AG10803 (cell line): ENCODE measurements at places on chromosomes 7 and 10.

GRCh38 chr10:67519434-67519833 lies 176.6 kb downstream of the CTNNA3 start:
- DNase-seq = no peak

- no peak for DNase-seq
These were observed 194.3 kb downstream of the GRID1 start for GRCh38 chr10:86172301-86172700.

DNA sequence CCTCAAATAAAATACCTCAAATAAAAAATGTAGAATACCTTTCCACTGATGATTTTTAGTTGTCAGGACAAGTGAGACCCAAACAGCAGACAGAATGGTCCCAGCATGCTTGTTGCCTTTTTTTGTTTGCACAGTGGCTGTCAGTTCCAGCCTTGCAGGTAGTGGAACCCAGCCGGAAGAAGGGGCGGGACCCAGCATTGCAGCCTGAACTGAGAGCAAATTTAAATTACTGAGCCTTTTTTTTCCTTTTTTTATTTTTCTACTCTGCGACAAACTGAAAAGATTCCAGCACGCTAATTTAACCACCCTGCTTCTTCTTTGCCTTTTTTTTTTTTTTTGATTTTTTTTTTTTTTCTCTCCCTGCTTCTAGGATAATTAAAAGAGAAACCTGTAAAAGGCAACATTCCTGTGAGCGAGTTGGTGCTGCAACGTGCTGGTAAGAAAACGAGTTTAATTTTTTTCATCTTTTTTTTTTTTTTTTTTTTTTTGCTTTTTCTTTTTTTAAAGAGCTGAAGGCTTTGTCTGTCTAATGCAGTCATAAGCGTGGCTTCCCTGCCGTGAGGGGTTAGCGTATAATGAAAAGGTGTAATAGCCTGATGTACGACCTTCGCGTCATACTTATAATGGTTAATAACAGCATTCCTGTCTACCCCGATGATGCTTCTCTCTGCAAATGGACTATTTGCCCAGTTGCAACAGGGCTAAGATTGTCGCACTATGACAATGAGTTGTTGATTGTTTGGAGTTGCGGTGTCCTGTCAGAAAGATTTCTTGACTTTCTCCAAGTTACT lies 555.3 kb upstream of the CELF2 start:
- no peak for DNase-seq

GRCh38 chr7:48938539-48939295 lies 14.4 kb downstream of the CDC14C start:
- peak; percentile 74 for DNase-seq

GRCh38 chr7:141671705-141672496 lies 30.1 kb downstream of the DENND11 start:
- DNase-seq = no peak

- DNase-seq = no peak
These were observed 44.9 kb upstream of the CNPY1 start for GRCh38 chr7:155591055-155591775.

DNA sequence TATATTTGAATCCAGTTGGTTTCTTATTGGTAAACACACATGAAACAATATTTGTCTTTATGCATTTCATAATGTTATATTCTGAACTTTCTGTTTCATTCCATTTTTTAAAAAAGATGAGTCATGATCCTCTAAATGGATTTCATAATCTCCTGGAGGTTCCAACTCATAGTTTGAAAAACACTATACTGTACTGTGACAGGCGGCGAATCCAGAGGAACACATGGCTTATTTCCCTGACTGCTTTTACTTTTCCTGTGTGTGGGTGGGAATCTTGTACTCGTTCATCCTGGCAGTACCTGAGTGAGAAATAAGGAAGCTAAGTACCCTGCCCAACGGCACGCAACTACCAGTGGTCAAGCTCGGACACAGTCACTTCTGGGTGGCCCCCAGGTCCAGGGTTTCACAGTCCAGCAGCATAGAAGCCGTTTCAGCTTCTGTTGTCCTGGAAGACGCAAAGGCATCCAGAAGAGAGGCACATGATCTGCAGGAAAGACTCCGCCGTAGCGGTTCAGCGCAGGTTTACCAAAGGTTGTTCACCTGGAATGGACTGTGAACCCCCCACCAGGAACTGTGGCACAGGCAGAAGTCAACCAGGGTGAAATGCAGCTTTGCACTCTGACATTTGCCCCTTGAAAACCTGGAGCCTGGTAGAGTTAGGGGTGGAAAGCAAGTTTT lies 117.7 kb downstream of the CCNY start:
- peak; percentile 54 for DNase-seq

- DNase-seq = peak; percentile 25
These were observed 60.4 kb downstream of the INPP5F start for GRCh38 chr10:119786117-119786769.

DNA sequence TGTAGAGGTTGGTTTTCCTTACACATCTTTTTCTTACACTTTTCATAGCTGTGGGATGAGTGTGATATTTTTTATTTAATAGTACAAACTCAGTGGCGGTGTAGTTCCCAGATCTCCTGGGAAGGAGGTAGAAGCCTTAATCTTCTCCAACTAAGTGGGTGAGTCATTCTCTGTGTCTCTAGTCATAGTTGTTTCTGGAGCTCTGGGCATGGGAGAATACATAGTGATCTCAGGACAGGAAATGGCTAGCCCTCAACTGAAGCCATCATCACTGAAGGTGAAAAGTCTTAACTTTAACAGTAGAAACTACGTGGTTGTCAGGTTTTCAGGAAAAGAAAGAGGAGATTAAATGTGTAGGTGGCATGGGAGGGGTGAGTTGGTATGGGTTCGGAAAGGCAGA lies 319.4 kb upstream of the FZD8 start:
- DNase-seq = peak; percentile 36

DNA sequence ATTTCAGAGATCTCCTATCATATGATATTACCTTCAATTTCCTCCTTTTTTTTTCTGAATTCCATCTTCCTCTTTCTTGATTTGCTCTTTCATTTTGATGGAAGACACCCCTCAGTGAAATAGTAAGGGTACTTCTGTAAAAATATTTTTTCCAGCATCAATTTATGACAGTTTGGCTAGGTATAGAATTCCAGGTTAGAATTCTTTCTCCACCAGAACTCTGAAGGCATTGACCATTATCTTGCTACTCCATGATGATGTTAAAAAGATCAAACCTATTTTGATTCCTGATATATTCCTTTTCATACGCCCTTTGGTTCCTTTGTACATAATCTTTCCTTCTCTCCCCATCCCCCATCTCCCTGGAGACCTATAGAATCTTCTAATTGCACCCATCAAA lies 48.4 kb downstream of the MTPAP start:
- DNase-seq = no peak

DNA sequence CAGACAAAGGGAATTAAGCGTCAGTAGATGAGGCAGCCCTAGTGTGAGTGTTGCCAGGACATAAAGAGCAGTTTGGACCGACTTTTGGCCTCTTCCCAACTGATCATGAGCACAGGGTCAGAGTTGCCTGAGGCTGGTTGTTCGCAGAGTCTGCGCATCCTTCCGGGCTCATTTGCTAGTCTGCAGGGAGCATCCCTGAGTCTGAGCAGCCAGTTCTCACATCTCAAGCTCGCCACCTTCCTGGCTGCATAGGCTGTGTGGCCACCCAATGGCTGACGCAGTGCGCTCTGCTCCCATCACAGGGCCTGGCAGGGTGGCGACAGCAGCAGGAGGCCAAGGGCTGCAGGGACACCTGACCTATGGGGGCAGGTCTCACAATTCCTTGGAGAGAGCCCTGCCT lies 5.0 kb downstream of the GAD2 start:
- no peak for DNase-seq

GRCh38 chr10:24524314-24524713 lies 199.4 kb downstream of the ARHGAP21 start:
- no peak for DNase-seq

GRCh38 chr7:46557295-46557711 lies 636.2 kb upstream of the IGFBP3 start:
- DNase-seq = no peak

- DNase-seq = peak; percentile 84
These were observed 25.4 kb upstream of the ELN start for GRCh38 chr7:74002474-74003017.

GRCh38 chr7:2619116-2619515 lies 12.7 kb upstream of the TTYH3 start:
- peak; percentile 61 for DNase-seq

DNA sequence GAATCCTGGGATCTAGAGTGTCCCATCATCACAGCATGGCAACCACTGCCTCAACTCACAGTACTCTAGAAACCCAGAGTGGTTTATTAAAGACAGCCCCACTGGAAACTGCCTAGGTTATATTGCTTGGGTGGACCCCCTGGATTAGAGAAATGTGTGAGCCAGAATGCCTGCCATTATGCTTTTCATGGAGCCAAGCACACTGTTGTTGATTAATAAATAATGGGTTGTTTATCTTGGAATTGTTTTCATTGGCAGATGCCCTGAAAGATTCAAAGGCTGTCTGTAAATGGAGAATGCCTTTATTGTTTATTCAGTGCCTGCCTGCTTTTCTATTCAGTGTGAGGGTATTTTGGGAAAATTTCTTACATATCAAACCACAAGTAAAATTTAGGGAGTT lies 52.1 kb downstream of the GNAI1 start:
- DNase-seq = no peak

DNA sequence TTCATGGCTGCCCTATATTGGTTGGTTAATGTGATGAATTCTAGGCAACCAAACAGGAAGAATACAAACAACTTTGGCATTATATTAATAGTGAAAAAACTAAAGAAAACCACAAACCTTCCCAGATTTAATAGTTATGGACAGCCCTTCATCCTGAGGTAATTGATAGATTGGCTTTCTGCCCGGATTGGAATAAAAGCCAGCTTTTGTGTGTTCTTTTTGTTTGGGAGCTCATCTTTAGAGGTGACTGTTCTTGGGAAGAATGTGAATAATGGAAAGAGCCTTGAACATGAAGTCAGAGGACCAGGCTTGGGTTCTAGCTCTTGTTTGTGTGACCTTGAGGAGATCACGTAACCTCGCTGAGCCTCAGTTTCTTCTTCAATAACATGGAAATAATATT lies 92.3 kb downstream of the VTI1A start:
- DNase-seq = peak; percentile 12

- DNase-seq = no peak
These were observed 227.0 kb downstream of the ANK3 start for GRCh38 chr10:60162631-60163030.

GRCh38 chr7:24069751-24070150 lies 214.2 kb upstream of the NPY start:
- no peak for DNase-seq

- no peak for DNase-seq
These were observed 21.0 kb downstream of the XRCC2 start for GRCh38 chr7:152654971-152655370.

DNA sequence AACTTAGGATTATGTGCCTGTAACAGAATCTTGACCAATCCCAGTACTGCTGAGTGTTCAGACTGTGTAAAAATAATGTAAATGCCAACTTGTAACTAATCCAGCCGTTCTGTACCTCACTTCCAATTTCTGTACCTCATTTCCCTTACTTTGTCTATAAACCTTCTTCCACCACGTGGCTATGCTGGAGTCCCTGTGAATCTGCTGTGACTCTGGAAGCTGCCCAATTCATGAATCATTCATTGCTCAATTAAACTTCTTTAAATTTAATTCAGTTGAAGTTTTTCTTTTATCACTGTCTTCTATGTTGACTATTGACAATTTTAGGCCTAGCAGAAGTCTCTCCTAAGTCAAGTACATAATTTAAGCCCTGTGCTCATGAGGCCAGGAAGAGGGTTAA lies 215.3 kb upstream of the RHOBTB1 start:
- peak; percentile 26 for DNase-seq

DNA sequence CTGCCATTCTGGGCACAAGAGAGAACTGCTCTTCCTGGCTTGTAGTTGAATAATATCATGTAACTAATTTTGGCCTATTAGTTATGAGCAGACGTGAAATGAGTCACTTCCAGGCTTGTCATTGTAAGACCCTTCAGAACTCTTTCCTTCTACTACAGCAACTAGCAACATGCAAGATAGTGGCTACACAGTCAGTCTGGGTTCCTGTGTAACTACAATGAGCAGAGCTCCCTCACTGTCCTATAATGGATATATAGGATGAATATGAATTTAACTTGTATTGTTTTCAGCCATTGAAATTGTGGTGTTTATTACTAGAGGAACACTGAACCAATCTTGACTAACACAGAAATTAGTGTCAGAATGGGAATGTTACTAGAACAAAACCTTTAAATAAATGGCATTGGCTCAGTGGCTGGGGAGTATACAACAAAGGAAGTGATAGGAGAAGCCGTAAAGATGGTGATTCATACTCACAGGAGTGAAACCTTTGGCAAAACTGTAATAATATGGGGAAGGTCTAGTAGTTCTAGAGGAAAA lies 2.9 kb upstream of the MTPN start:
- no peak for DNase-seq

- DNase-seq = no peak
These were observed 54.9 kb upstream of the UNC5B start for GRCh38 chr10:71157435-71157834.

- DNase-seq = no peak
These were observed 93.7 kb downstream of the COBL start for GRCh38 chr7:51222916-51223315.

DNA sequence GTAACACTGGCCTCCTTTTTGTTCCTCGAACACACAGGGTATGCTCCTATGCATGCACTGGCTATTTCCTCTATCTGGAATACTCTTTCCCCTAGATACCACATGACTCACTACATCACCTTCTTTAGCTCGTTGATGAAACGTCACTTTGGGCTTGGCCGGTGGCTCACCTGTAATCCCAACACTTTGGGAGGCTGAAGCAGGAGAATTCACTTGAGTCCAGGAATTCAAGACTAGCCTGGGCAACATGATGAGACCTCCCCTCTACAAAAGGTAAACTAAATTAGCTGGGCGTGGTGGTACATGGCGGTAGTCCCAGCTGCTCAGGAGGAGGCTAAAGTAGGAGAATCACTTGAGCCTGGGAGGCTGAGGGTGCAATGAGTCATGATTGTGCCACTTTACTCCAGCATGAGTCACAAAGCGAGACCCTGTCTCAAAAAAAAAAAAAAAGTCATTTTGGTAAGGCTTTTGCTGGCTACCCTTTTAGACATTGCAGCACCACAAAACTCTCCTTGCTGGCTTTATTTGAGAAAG lies 14.5 kb downstream of the ANKIB1 start:
- DNase-seq = no peak

DNA sequence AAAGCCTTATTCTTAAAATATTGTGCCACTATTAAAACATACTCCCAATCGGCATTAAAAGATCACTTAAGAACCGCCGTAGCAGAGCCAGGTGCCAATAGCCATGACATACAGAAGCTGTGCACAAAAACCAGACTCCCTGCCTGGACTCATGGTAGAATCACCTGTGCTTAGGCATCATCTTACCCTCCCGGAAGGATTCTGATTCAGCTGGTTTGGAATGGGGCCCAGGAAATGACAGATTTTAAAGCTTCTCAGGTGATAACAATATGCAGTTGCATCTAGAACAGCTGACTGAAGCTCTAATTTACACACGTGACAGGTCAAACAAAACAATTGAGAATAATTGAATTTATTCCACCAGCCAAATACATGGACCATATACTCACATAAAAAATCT lies 10.7 kb downstream of the A1CF start:
- no peak for DNase-seq
